PC-9 (cell line): ENCODE measurements at places on chromosomes 5 and 9. TPM values are rescaled to one million over a fixed set of nuclear protein-coding genes. Genes with fewer than 3 reads are reported as not detected.

Gene OR13D1
- total RNA-seq, result not detected in 2 replicates

Gene CCDC152
- 0.25 and 0.26 TPM in 2 replicates for total RNA-seq

GRCh38 chr5:10591966-10592365 is 28.1 kb downstream of the ANKRD33B start:
- no peak for DNase-seq

DNA sequence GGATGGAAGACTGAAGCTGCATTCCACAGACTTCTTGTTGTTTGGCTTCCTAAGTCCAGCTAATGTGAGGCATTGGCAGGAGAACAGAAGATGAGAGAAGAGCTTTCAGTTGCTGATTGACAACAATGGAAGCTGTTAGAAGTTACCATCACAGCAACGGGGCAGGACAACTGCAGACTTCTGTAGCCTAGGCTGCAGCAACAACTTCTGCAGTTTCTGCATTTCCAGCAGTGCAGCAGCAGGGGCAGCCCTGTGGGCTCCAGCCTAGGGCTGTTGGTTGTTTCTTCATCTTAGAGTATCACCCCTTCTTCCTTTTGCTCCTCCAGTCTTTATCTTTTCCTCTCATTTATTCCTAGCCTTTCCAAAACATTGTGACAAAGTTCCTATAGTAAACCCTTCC is 528.8 kb upstream of the PTGER4 start:
- DNase-seq, result no peak

DNA sequence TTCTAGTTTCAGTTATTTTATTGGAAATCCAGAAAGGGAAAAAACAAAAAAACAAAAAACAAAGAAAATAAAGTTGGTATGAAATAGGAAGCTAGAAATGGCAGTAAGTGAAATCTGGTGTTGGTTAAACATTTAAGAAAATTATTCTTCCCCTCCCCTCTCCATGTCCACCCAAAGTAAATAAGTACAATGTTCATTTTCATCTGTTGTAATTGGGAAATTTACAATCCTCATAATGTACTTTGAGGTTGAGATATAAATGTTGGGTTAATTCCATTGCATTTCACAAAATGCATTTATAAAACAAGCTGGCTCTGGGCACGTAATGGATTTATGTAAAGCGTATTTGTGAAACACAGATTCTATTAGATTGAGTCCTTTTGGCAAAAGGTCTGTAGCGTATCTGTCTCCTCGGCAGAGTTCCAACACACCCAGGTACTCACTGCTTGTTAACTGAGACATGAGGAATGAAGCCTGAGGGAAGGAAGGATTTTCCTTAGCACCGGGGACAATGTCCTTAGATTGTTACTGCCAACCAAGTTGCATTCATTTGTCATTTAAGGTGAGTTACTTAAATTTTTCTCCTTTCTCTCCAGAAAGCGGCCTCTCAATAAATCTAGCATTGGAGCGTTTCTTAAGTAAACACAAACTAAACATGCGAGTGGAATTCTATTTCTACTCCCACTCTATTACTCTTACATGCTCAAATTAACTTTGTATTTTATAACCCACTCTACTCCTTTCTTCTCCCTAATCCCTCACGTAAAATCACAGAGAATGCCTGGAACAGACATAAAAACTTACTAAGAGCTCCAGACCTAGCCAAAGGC is 912.3 kb upstream of the WWC1 start:
- DNase-seq, result no peak

DNA sequence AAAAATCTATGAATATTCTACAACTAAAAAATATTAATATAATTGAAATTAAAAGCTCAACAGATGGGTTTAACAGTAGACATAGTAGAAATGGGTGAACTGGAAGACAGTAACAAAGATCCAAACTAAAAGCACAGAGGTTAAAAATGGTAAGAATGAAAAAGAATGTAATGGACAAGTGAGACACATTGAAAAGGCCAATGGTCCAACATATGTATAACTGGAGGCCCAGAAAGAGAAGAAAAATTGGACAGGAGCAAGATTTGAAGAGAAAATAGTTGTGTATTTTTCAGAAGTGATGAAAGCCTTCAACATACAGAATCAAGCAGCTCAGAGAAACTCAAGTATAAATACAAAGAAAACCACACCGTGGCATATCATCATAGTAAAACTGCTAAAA is 58.6 kb downstream of the PCDHGC5 start:
- no peak for DNase-seq

DNA sequence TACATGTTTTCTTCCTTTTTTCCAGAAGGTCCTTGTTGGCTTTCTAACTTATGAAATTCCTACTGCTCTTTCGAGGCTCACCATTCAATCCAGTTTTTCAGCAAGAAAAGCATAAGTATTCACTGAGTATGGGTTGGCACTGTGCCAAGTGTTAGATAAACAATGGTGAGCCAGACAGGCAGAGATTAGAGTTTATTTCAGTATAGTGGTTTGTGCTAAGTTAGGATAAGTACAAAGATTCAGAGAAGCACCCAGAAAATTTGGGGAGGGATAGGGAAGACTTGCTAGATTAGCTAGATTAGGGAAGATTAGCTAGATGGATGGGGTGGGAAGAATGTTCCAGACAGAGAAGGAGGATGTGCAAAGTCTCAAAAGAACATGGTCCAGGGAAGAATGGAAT is 122.9 kb downstream of the OXCT1 start:
- DNase-seq, result no peak
